Kidney (tissue), 22 donors: ENCODE measurements at places on chromosomes 11 and 22. TPM values are rescaled to one million over a fixed set of nuclear protein-coding genes. Genes with fewer than 3 reads are reported as not detected.

MS4A14 gene
- 2.1 TPM for total RNA-seq

PATL1 gene
- total RNA-seq, result 35.4 TPM

GLYATL2 gene
- total RNA-seq, result not detected

OR4D5 gene
- total RNA-seq, result not detected

DNA sequence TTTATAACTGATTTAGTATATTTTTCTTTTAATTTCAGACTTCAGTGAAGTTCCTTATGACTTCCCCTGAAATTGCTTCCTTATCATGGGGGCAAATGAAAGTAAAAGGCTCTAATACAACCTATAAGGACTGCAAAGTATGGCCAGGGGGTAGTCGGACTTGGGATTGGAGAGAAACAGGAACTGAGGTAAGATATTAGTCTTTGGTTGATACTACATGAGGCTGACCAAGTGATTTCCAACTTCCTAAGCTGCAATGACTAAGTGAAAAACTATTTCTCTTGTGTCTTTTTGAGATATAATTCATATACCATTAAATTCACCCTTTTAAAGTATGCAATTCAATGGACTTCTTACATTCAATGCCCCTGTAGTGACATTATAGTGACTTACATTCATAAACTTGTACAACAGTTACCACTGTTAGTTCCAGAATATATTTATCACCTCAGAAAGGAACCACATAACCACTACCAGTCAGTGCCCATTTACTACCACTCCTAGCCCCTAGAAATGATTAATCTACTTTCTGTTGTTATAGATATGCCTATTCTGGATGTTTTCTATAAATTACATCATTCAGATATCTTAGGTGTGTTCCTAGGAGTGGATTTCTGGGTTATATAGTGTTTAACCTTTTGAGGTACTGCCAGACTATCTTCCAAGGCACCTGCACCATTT is 21.6 kb downstream of the AAMDC start:
- H3K4me1 ChIP-seq, result no peaks in the 10 kb centered on the region
- DNase-seq, result no peak

CRYBB2 gene
- total RNA-seq, result not detected

GRCh38 chr11:130834886-130835285 is 81.4 kb downstream of the SNX19 start:
- no peaks in the 10 kb centered on the region for H3K27me3 ChIP-seq
- H3K4me3 ChIP-seq, result no peak overlapping the region
- no peak overlapping the region for H3K27ac ChIP-seq

RBFOX2 gene
- 68.6 TPM for total RNA-seq

- H3K27ac ChIP-seq, result no peak overlapping the region
- no peaks in the 10 kb centered on the region for H3K36me3 ChIP-seq
- H3K27me3 ChIP-seq, result no peaks in the 10 kb centered on the region
- DNase-seq, result no peak
Observed at GRCh38 chr11:84675396-84676025, 951.6 kb downstream of the DLG2 start.

DNA sequence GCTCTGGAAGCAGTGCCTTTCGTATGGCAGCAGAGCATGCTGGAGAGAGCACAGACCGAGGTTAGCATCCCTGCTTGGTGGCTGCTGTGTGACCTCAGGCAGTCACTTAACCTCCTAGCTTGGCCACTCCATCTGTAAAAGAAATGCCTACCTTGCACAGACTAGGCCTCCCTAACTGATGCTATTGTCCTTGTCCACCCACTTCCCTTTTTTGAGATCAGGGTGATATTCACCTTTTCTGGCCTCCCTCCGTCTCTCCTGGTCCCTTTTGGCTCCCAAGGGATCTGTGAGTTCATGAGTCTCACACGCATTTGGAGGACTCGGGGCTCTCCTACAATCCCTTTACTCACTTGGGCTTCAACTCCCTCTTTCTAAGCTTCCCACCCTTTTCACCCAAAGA is 37.2 kb downstream of the TECTA start:
- H3K4me3 ChIP-seq, result no peak overlapping the region
- no peak overlapping the region for H3K27ac ChIP-seq
- no peaks in the 10 kb centered on the region for H3K4me1 ChIP-seq
- DNase-seq, result no peak
- H3K36me3 ChIP-seq, result no peaks in the 10 kb centered on the region
- no peaks in the 10 kb centered on the region for H3K27me3 ChIP-seq

GRCh38 chr11:112649856-112650255 is 311.4 kb upstream of the NCAM1 start:
- H3K36me3 ChIP-seq, result no peaks in the 10 kb centered on the region
- H3K27ac ChIP-seq, result no peak overlapping the region
- no peaks in the 10 kb centered on the region for H3K4me1 ChIP-seq
- H3K27me3 ChIP-seq, result no peaks in the 10 kb centered on the region
- no peak for DNase-seq

SEPTIN5 gene
- total RNA-seq, result 10.4 TPM
